ENCODE measurements at places on chromosomes 13 and 19.

DNA sequence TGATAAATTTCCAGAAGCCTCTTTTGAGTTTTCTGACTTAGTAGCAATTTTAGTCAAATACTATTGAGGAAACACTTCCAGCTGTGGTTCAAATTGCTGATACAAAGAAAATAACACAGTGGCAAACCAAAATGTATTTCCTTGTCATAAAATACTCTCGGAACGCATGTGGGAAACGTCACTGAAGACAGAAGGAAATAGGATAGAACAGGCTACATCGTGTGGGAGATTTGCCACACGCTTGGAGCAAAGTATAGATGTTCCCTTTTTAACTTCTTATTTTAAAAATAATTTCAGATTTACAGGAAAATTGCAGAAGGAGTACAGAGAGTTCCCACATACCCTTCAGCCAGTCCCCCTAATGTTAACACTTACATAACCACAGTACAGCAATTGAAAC lies 88.8 kb downstream of the ING1 start:
- no peak for DNase-seq

GRCh38 chr19:48881741-48882657 lies 9.8 kb downstream of the PPP1R15A start:
- no peak for DNase-seq

DNA sequence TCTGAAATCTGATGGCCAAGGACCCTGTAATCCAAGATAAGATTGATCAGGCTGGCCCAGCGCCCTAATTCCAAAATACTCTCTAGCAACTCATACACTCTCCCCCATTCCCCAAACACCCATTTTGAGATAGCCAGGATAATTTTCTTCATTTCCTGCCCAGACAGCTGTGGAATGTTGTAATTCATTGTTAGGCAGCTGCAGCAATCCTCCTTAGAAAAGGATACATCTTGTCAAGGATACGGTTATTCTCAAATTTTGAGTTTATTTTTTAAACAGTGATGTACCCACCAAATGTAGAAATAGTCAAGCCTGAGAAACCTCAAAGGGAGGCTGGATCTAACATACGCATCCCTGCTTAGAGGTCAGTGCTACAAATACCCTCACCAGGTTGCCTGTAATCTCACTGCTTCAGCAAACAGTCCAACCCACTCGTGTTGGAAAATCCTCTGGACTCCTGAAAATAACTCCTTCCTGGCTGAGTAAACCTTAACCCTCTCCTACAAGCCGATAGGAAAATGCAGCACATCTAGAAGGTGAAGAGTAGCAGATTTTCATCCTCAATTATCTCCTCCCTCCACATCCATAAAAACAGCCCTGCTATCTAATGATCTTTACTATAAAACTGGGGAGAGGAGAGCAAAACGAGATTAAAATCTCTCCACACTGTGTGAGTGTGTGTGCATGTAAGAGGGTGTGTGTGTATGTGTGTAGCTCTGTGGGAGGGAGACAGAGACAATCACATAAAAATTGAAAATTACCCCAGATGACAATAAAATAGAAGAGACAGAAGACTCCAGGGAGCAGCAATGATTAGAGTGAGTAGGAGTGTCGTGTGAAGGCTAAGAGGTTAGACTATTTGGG lies 683.1 kb downstream of the DIAPH3 start:
- no peak for DNase-seq

GRCh38 chr19:610801-611480 lies 21.3 kb downstream of the HCN2 start:
- DNase-seq, result peak; percentile 52

Measured in COR-L47 (cell line).